ENCODE measurements at places on chromosomes 12 and 14. TPM values are rescaled to one million over a fixed set of nuclear protein-coding genes. Genes with fewer than 3 reads are reported as not detected.

- DNase-seq: no peak
Measured at GRCh38 chr14:63032076-63032475, 13.2 kb downstream of the KCNH5 start.

GRCh38 chr12:94397401-94397800, 62.3 kb downstream of the CEP83 start:
- no peak for DNase-seq

- no peak for DNase-seq
Measured at GRCh38 chr12:75852143-75852542, 179.4 kb downstream of the PHLDA1 start.

- DNase-seq: no peak
Measured at GRCh38 chr12:1291601-1292332, 300.7 kb downstream of the ERC1 start.

DNA sequence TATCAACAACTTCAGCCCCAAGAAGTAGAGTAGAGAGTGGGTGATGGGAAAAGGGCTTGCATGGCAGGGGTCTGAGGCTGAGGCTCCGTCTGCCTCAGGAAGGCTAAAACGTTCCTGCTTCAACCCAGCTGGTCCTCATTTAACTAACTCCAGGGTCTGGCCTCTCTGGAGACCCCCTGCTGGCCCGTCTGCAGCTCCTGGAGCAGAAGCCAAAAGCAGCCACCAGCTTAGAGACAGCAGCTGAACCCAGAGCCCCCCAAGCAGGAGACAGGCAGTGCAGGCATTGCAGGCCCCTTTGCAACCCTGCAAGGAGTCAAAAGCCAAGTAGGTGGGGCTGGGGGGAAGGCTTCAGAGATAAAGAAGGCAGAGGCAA, 25.1 kb upstream of the LTBP2 start:
- DNase-seq: no peak

TPH2 gene
- not detected for total RNA-seq

CHFR gene
- total RNA-seq: 36.9 TPM

FAR2 gene
- 10.3 TPM for total RNA-seq
